ENCODE measurements at places on chromosomes 3 and 15.
A peak's percentile ranks its signal among the peaks of the same experiment; 100 is the strongest.

GRCh38 chr15:99324082-99324620 is 72.9 kb downstream of the LRRC28 start:
- DNase-seq, result peak; percentile 53

- no peak for DNase-seq
Observed at GRCh38 chr3:8539419-8539818, 37.8 kb downstream of the LMCD1 start.

DNA sequence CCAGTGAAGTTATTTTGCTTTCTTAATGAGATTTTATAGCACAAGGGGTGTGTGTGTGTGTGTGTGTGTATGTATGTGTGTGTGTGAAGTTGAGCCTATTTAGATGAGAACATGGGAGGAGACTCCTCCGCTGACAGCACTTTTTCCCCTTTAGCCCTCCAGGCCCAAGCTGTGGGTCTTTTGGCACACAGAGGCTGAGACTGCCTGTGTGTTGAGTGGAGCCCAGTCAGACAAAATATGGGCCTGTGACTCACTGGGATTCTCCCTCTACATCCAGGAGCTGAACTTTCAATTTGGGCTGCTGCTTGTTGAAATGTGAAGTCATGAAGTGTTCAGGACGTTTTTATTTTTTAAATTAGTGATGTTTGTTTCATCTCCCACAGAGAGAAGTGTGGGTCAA is 108.0 kb downstream of the MFSD1 start:
- peak; percentile 48 for DNase-seq

DNA sequence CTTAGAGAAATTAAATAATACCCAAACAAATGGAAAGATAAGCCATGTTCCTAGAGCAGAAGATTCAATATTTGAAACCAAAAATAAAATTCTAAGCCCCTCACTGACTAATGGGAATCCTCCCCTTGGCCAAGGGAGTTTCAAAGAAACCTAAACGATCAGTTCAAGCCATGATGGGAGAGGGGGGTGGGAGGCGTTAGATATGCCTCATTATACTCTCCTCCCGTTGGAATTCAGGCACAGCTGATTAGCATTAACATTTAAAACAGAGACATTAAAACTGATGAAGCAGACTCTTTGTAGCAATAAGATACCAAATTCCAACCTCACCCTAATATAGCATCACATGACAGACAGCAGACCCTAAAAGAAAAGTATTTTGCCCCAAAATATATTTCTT is 32.9 kb downstream of the OCA2 start:
- no peak for DNase-seq

Measured in GM04503 (cell line).